ENCODE measurements at places on chromosomes 5 and 9. TPM values are rescaled to one million over a fixed set of nuclear protein-coding genes. Genes with fewer than 3 reads are reported as not detected.

The ENTREP1 gene
- 16.7 TPM for total RNA-seq

The EDIL3 gene
- 75.6 TPM for total RNA-seq

The PCA3 gene
- 0.27 TPM for total RNA-seq

The CTNND2 gene
- 37.3 TPM for total RNA-seq

The PITX1 gene
- 31.1 TPM for total RNA-seq

The OTULINL gene
- 12.1 TPM for total RNA-seq

The POU5F2 gene
- 8.9 TPM for total RNA-seq

The COL5A1 gene
- total RNA-seq, result 407 TPM

The SLC36A2 gene
- total RNA-seq, result not detected

The GRM6 gene
- total RNA-seq, result 38.8 TPM

The WDR38 gene
- not detected for total RNA-seq

The C1QTNF2 gene
- 16.9 TPM for total RNA-seq

The LRRC19 gene
- total RNA-seq, result not detected

The AQP7 gene
- total RNA-seq, result not detected

The PLPPR1 gene
- 73.4 TPM for total RNA-seq

The CRAT gene
- 23.3 TPM for total RNA-seq

The ANKRD20A1 gene
- total RNA-seq, result 7.1 TPM

The ADAMTS12 gene
- 28.0 TPM for total RNA-seq

The NFIB gene
- 115 TPM for total RNA-seq

The INSL4 gene
- total RNA-seq, result not detected

The TMEM215 gene
- total RNA-seq, result 52.2 TPM

The COMMD10 gene
- total RNA-seq, result 59.2 TPM

The GNA14 gene
- 4.3 TPM for total RNA-seq

The SLC36A3 gene
- not detected for total RNA-seq

The PCDHB5 gene
- 8.4 TPM for total RNA-seq

The ASS1 gene
- 52.0 TPM for total RNA-seq

The C9orf153 gene
- 1.2 TPM for total RNA-seq

The SOHLH1 gene
- total RNA-seq, result 0.99 TPM

The SYK gene
- total RNA-seq, result 5.9 TPM

The IQGAP2 gene
- 57.8 TPM for total RNA-seq

The TNFSF8 gene
- 0.16 TPM for total RNA-seq

The ZBED3 gene
- total RNA-seq, result 7.3 TPM

The LCP2 gene
- total RNA-seq, result 8.6 TPM

The PDZD2 gene
- 50.7 TPM for total RNA-seq

The FBLL1 gene
- total RNA-seq, result 15.7 TPM

The CYSRT1 gene
- 0.60 TPM for total RNA-seq

The PDCD1LG2 gene
- total RNA-seq, result not detected

The HOMER1 gene
- total RNA-seq, result 21.9 TPM

The OR1K1 gene
- not detected for total RNA-seq

The NRARP gene
- total RNA-seq, result 23.3 TPM

The DDX46 gene
- total RNA-seq, result 69.4 TPM

The IL9 gene
- total RNA-seq, result not detected

The ZNF658 gene
- 18.3 TPM for total RNA-seq

The IRF1 gene
- total RNA-seq, result 11.2 TPM

The SPINK6 gene
- not detected for total RNA-seq

The STRBP gene
- 63.0 TPM for total RNA-seq

The CARTPT gene
- total RNA-seq, result not detected

The FAM78A gene
- 3.8 TPM for total RNA-seq

The KIF2A gene
- 111 TPM for total RNA-seq

The BTNL3 gene
- total RNA-seq, result not detected

Measured in camera-type eye (tissue), 1 donor.